ENCODE measurements at places on chromosomes 1 and 21. TPM values are rescaled to one million over a fixed set of nuclear protein-coding genes. Genes with fewer than 3 reads are reported as not detected.
A peak's percentile ranks its signal among the peaks of the same experiment; 100 is the strongest.

GRCh38 chr1:7386226-7387052 lies 384.7 kb upstream of the VAMP3 start:
- DNase-seq, result no peak

DNA sequence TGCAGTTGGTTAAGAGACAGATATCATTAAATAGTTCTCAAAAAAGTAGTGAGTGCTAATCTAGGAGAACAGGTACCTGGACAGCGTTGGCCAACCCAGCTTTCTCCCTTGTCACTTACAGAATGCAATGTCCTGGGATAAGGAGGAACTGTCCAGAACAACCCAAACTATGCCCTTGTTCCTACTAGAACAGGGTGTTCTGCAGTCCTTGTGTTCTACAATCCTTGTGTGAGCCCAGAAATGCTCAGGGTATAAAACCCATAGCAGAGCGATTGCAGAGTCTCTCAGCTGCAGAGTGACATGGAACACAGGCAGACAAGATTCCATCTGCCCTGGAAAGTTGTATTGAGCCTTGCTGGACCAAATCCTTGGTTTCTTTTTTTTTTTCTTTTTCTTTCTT lies 83.5 kb upstream of the VANGL1 start:
- no peak for DNase-seq

DNA sequence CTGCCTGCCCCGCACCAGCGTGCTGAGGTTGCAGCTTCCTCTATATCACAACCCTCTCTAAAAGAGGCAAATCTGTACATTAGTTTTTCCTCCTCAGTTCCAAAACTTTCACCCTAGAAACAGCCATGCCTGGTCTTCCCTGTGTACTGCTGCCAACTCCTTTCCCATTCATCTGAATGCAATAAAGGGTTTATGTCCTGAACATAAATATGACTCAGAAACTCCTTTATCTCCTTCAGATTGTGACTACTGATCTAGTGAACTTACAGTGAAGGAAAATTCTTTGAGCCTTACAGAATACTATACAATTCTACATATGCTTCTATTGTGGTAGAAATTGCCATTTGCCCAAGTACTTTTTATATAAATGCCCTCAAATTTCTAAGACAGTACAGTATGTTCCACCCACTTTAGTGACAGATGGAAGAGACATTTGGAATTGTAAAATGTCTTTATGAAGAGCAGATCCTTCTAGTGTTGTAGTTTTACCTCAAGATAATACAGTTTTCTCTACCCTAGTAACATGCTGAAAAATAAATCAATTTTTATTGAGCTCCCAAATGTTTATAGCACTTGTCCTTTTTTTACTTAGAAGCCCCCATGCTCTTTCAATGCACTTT lies 345.1 kb upstream of the SNX7 start:
- no peak for DNase-seq

- peak; percentile 89 for DNase-seq
These were observed 88.5 kb downstream of the SETD4 start for GRCh38 chr21:35971824-35972223.

The ARHGAP30 gene
- total RNA-seq, result not detected

Data from myocyte (in vitro differentiated cells).